ENCODE measurements at places on chromosomes 7 and 10.

DNA sequence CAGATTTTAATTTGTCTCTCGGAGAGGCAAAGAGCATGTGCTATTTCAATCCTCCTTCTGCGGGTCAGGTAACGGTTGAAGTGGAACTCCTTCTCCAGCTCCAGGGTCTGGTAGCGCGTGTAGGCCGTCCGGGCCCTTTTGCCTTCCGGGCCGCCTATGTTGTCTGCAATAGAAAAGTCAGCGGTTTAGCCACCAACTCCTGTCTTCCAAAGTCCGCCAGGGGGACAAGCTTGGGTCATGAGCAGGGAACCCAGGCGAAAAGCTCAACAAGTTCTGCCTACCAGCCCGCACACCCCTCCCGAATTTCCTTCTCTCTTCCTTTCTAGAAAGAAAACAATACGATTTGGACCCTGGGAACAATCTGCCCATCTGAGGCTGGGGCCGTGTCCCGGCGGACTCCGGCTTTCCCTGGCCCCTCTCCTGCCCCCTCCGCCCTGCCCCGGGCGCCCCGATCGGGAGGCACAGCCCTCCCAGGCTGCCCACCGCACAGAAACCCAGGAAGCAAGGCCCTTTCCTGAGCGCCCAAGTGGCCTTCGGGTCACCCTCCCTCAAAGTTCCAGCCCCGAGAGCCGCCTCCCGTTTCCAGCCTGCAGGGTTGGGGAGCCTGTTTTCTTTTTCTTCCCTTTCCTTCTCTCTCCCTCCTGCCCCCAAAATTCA lies 1.4 kb downstream of the HOXA5 start:
- peak overlapping the region; percentile 100 for H3K27ac ChIP-seq
- H3K4me3 ChIP-seq, result peak overlapping the region; percentile 87
- peaks cover 50% of the 10 kb centered on the region for H3K36me3 ChIP-seq
- peak; percentile 59 for DNase-seq

DNA sequence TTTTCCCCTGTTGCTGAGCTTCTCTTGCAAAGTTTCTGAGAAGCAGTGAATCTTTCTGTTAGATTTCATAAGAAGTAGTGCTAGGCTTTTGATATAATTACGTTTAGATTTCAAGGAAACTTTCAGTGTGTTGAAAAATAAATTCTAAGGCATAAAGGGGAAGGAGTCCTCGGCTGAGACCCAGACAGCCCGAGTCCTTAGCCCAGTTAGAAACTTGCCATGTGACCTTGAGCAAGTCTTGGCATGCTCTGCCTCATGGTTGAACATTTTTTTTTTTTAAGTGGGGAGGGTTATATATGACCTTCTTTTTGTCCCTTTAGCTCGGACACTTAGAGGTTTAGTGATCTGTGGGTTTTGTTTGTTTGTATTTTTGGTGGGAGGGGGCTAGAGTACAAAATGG lies 117.5 kb downstream of the TCF7L2 start:
- H3K4me3 ChIP-seq, result no peak overlapping the region
- peaks cover 14% of the 10 kb centered on the region for H3K36me3 ChIP-seq
- DNase-seq, result no peak
- H3K4me1 ChIP-seq, result peaks cover 52% of the 10 kb centered on the region
- H3K27me3 ChIP-seq, result no peaks in the 10 kb centered on the region
- peak overlapping the region; percentile 73 for H3K27ac ChIP-seq

DNA sequence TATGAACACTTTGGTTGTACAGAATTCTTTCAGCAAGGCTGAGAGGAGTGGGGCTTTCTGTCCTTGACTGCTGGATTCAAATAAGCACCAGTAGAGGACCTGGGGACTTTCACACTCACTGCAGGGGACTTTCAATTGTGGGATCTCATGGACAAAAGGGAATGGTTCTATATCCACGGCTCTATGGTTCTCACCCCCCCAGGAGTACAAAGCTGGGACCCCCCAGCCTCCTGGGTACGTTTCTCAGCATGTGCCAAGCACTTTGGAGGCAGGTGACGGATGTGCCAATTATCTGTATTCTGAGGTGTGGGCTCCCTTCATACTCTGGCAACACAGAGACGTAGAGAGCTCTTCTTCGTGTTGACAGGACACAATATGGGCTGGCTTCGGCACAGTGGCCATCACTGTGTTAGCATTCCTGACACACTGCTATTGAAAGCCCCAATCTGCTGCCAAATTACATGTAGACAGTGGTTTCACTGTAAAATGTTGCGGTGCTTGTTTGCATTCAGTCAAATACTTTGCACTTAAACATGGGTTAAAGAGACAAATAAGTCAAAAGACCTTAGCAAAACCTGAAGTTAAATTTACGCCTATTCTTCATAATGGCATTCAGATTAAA lies 92.7 kb upstream of the SAMD8 start:
- no peak overlapping the region for H3K4me3 ChIP-seq
- peaks cover 23% of the 10 kb centered on the region for H3K36me3 ChIP-seq
- peaks cover 71% of the 10 kb centered on the region for H3K4me1 ChIP-seq
- H3K27ac ChIP-seq, result peak overlapping the region; percentile 26
- no peaks in the 10 kb centered on the region for H3K27me3 ChIP-seq
- DNase-seq, result no peak

GRCh38 chr10:61836888-61837754 lies 64.4 kb upstream of the ARID5B start:
- peak overlapping the region; percentile 96 for H3K27ac ChIP-seq
- DNase-seq, result no peak
- no peak overlapping the region for H3K4me3 ChIP-seq

DNA sequence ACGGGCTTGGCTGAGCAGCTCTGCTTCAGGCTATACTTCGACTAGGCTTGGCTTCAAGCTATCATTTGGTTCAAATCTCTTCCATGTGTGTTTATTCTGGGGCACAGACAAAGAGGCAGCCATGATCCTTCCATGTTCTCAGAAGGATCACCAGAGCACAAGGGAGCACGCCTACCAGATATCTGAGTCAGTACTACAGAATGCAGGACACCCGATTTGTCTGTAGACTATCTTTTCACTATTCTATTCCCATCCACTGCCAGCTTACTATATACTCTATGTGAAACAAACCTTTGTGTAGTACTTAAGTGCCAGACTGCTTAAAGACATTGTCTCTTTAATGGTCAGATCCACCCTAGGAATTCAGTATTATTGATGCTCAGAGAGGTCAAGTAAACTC lies 35.1 kb downstream of the CH25H start:
- no peak overlapping the region for H3K4me3 ChIP-seq
- DNase-seq, result no peak
- no peaks in the 10 kb centered on the region for H3K4me1 ChIP-seq
- H3K36me3 ChIP-seq, result no peaks in the 10 kb centered on the region

DNA sequence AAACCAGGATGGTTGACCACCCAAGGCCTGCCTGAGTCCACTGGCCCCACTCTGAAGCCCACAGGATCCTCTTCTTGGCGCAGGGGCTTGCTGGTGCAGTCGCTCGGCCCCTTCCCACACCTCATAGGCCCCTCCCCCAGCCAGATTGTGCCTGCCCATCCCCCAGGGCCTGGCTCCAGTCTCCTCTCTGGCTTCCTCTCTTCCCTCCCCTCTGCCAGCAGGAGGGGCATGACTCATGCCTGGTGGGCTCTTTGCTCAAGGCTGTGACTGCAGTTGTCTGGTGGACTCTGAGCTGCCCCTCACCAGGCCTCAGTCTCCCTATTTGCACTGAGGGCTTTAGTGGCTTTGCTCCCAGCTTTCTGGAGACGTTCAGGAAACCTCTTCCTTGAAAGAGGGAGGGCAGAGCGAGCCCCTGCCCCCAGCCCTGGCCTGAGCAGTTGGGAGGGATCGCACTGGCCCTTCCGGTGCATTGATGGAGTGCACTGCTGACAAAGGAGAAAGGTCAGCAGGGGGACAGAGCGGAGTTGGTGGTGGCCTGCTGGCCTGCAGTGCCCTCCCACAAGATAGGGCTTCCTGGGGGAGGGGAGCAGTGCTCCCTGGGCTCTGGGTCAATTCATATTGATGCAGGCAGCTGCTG lies 60.7 kb downstream of the ZMIZ1 start:
- no peak overlapping the region for H3K4me3 ChIP-seq
- no peaks in the 10 kb centered on the region for H3K27me3 ChIP-seq
- peaks cover 41% of the 10 kb centered on the region for H3K4me1 ChIP-seq
- H3K27ac ChIP-seq, result peak overlapping the region; percentile 47

GRCh38 chr10:94101894-94102293 lies 108.2 kb downstream of the PLCE1 start:
- no peak overlapping the region for H3K27ac ChIP-seq
- no peak overlapping the region for H3K4me3 ChIP-seq
- no peaks in the 10 kb centered on the region for H3K36me3 ChIP-seq
- peaks cover 21% of the 10 kb centered on the region for H3K27me3 ChIP-seq
- H3K4me1 ChIP-seq, result peaks cover 12% of the 10 kb centered on the region

DNA sequence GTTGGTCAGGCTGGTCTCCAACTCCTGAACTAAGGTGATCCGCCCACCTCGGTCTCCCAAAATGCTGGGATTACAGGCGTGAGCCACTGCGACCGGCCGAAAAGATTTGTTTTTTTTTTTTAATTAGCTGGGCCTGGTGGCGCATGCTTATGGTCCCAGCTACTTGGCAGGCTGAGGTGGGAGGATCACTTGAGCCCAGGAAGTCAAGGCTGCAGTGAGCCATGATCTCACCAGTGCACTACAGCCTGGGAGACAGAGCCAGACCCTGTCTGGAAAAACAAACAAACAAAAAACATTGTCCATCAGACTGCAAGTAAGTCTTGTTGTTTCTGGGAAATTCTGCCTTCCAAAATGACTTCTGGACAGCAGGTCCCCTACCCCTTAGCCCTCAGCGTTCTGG lies 16.3 kb upstream of the ZNF212 start:
- no peaks in the 10 kb centered on the region for H3K4me1 ChIP-seq
- H3K36me3 ChIP-seq, result peaks cover 45% of the 10 kb centered on the region
- no peak overlapping the region for H3K4me3 ChIP-seq
- H3K27me3 ChIP-seq, result no peaks in the 10 kb centered on the region
- no peak for DNase-seq

GRCh38 chr7:139871331-139871730 lies 42.3 kb downstream of the TBXAS1 start:
- H3K27ac ChIP-seq, result peak overlapping the region; percentile 79
- H3K27me3 ChIP-seq, result peaks cover 1% of the 10 kb centered on the region
- no peak overlapping the region for H3K4me3 ChIP-seq
- no peak for DNase-seq
- peaks cover 11% of the 10 kb centered on the region for H3K4me1 ChIP-seq

- peaks cover 34% of the 10 kb centered on the region for H3K4me1 ChIP-seq
- no peak for DNase-seq
- H3K27ac ChIP-seq, result no peak overlapping the region
- H3K36me3 ChIP-seq, result no peaks in the 10 kb centered on the region
- peaks cover 53% of the 10 kb centered on the region for H3K27me3 ChIP-seq
These were observed 249.1 kb upstream of the PITRM1 start for GRCh38 chr10:3421537-3422257.

GRCh38 chr10:6202684-6203330 lies at the start of gene PFKFB3:
TSS of gene PFKFB3 (plus strand) at chr10:6202932. CDS start at chr10:6203261, 329 bp downstream.
- DNase-seq, result peak; percentile 94
- H3K4me3 ChIP-seq, result peak within 1 kb of the TSS; percentile 94
- H3K4me1 ChIP-seq, result peaks cover 25% of the 10 kb centered on the region
- peaks cover 25% of the 10 kb centered on the region for H3K27me3 ChIP-seq
- peaks cover 1% of the 10 kb centered on the region for H3K36me3 ChIP-seq

DNA sequence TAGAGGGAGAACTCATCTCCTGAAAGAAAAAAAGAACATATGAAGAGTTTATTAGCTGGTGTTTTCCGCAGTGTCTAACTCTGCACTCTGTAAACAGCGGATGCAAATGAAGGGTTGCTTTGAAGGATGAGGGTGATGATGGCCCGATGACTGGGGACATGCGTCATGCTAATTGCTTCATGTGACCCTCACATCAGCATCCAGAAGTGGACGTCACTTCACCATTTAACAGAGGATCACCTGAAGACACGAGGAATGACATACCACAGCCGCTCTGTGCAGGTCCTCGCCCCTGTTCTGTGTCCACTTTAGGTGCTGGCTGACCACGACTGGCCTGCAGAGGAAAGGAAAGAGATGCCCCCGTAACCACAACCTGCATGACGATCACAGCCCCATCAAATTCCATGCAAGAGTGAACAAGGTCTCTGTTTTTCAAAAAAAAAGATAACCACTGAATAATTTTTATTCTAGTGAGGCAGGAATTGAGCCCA lies 82.9 kb downstream of the KLF6 start:
- H3K27me3 ChIP-seq, result no peaks in the 10 kb centered on the region
- H3K4me3 ChIP-seq, result no peak overlapping the region
- no peak overlapping the region for H3K27ac ChIP-seq
- peaks cover 11% of the 10 kb centered on the region for H3K4me1 ChIP-seq
- DNase-seq, result no peak

- DNase-seq, result no peak
- peaks cover 41% of the 10 kb centered on the region for H3K4me1 ChIP-seq
- no peak overlapping the region for H3K4me3 ChIP-seq
- H3K27me3 ChIP-seq, result no peaks in the 10 kb centered on the region
- peak overlapping the region; percentile 11 for H3K27ac ChIP-seq
- peaks cover 2% of the 10 kb centered on the region for H3K36me3 ChIP-seq
These were observed 126.2 kb downstream of the PRPF18 start for GRCh38 chr10:13712837-13713581.

- no peak for DNase-seq
- H3K4me1 ChIP-seq, result no peaks in the 10 kb centered on the region
- H3K4me3 ChIP-seq, result no peak overlapping the region
- no peak overlapping the region for H3K27ac ChIP-seq
These were observed 73.4 kb upstream of the PPP1R17 start for GRCh38 chr7:31613604-31614003.

DNA sequence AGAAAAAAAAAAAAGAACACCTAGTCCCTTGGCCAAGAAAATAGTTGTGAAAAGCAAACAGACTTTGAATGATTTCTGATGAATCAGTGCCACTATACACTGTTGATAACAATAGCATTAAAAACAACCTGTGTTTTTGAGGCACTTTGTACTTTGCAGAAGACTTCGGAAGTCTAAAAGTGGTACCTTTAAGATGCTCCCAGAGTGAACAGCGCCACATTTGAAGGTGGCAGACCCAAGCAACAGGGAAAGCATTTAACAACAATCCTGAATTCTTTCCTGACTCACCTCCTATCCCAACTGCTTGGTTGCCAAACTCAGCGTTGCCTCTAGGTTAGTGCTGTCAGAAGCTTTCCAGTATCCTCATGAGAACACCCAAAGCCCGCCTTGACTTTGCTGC lies 102.5 kb upstream of the CCDC6 start:
- H3K4me1 ChIP-seq, result peaks cover 24% of the 10 kb centered on the region
- no peaks in the 10 kb centered on the region for H3K27me3 ChIP-seq
- H3K4me3 ChIP-seq, result no peak overlapping the region
- peaks cover 6% of the 10 kb centered on the region for H3K36me3 ChIP-seq
- DNase-seq, result no peak

DNA sequence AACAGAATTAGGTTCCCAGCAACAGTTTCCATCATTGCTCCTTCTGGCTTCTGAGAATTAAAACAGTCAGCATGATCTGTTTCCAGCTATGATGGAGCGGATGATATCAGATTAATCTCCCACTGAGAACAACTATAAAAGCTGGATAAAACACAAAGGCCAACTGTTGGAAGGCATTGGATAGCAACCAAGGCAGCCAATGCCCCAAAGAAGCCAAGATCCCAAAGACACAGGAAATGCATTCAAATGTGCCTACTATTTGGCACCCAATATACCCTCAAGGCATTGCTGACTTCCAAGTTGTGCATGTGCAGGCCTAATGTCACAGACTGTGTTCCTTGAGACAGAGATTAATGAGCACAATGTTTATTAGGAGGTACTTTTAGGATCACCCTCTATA lies 259.3 kb downstream of the ARHGAP12 start:
- no peak overlapping the region for H3K4me3 ChIP-seq
- no peaks in the 10 kb centered on the region for H3K27me3 ChIP-seq
- H3K4me1 ChIP-seq, result peaks cover 7% of the 10 kb centered on the region
- DNase-seq, result no peak
- no peak overlapping the region for H3K27ac ChIP-seq
- H3K36me3 ChIP-seq, result no peaks in the 10 kb centered on the region

GRCh38 chr10:55237462-55237861 lies 436.4 kb upstream of the PCDH15 start:
- no peaks in the 10 kb centered on the region for H3K4me1 ChIP-seq
- no peaks in the 10 kb centered on the region for H3K27me3 ChIP-seq
- H3K27ac ChIP-seq, result no peak overlapping the region
- DNase-seq, result no peak
- no peak overlapping the region for H3K4me3 ChIP-seq

Measured in mesothelial cell of epicardium (in vitro differentiated cells).